ENCODE measurements at places on chromosomes 16 and 17.

GRCh38 chr17:40303009-40303657 is 5.8 kb upstream of the RARA start:
- H3K27me3 ChIP-seq, result no peaks in the 10 kb centered on the region
- H3K4me3 ChIP-seq, result no peak overlapping the region
- H3K27ac ChIP-seq, result no peak overlapping the region
- peaks cover 35% of the 10 kb centered on the region for H3K4me1 ChIP-seq
- DNase-seq, result peak; percentile 67
- peaks cover 24% of the 10 kb centered on the region for H3K36me3 ChIP-seq

DNA sequence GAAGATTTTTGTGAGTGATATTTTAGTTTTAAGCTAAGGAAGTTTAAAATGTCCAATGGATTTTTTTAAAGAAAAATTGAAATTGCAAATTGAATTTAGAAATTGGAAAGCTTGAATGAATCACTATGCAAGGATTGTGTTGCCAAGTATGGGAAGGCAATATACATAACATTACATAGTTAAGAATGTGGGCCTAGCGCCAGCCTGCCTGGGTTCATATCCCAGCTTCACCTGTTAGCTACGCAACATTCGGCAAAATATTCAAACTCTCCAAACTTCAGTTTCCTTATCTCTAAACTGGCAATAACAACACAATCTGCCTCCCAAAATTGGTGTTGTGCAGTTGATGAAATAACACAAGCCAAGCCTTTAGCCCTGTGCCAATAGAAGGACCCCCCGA is 50.4 kb upstream of the DNAH9 start:
- no peak overlapping the region for H3K4me3 ChIP-seq
- no peaks in the 10 kb centered on the region for H3K27me3 ChIP-seq
- DNase-seq, result no peak

- H3K4me3 ChIP-seq, result no peak overlapping the region
- no peaks in the 10 kb centered on the region for H3K27me3 ChIP-seq
- peak overlapping the region; percentile 40 for H3K27ac ChIP-seq
- peaks cover 35% of the 10 kb centered on the region for H3K36me3 ChIP-seq
- no peaks in the 10 kb centered on the region for H3K4me1 ChIP-seq
- DNase-seq, result no peak
These were observed 64.5 kb downstream of the NUP88 start for GRCh38 chr17:5354886-5355415.

GRCh38 chr17:72380737-72381136 is 259.9 kb downstream of the SOX9 start:
- H3K27me3 ChIP-seq, result no peaks in the 10 kb centered on the region
- no peak for DNase-seq
- no peaks in the 10 kb centered on the region for H3K36me3 ChIP-seq
- peaks cover 79% of the 10 kb centered on the region for H3K4me1 ChIP-seq
- no peak overlapping the region for H3K4me3 ChIP-seq

DNA sequence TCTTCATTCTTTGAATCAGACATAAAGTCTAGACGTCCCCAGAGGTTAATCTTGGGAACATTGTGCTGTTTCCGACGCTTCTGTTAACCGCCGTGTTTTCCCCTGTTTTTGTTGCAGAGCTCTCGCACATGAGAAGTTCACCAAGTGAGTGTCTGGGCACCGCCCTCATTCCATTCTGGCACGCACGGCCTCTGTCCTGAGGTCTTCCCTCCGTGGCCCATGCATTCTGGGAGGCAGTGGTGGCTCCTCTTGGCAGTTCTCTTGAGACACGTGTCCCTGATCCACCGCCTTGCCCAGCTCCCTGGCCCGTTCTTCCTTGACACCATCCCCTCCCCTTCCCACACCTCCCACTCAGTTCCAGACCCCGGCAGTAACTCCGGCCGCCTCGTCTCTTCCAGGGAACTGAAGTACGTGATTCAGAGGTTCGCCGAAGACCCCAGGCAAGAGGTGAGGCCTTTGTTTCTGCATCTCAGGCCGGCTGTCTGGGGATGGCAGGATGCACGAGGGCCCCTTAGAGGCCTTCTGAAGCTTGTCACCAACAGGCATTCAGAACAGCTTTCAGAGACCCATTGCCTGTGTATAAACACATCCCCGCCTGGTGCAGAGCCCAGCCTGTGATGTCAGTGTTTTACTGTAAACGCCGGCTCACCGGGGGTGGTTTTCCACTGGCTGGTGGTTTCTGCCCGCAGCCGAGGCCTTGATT is 85.9 kb upstream of the PLCG2 start:
- H3K4me1 ChIP-seq, result peaks cover 9% of the 10 kb centered on the region
- no peak overlapping the region for H3K4me3 ChIP-seq
- H3K27ac ChIP-seq, result no peak overlapping the region
- no peaks in the 10 kb centered on the region for H3K36me3 ChIP-seq

- H3K4me1 ChIP-seq, result no peaks in the 10 kb centered on the region
- no peaks in the 10 kb centered on the region for H3K36me3 ChIP-seq
- H3K27ac ChIP-seq, result no peak overlapping the region
These were observed 3.6 kb upstream of the FAM222B start for GRCh38 chr17:28846231-28846630.

DNA sequence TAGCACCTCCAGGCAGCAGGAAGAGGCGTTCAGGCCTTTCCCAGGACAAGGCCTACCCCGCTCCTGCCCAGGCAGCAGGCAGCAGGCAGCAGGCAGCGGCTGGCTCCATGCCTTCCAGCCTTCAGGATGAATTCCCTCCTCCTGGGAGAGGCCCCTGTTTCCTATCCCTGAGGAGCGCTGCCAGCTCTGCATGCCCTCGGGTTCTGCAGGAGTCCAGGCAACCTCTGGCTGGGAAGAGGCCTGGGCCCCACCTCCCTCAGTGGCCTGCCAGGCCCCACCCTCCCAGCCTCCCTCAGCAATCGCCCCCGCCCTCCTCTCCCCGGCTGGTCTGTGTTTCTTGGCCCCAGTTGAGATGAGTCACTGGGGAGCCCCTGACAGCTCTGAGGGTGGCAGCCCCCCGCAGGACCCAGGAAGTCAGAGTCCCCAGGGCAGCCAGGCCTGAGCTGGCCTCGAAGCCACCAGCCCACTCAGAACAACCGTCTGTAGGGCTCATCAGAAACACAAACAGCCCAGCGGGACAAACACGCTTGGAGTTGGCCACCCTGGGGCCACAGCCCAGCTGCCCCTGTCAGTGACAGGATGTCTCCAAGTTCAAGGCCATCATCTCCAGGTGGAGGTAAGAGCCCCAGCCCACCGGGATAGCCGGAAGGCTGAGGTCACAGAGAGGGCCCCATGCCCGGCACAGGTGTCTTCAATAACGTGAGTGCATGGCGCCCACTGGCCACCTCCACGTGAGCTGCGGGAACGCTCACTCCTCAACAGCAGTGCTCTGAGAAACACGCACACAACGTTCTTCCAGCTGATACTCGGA is 39.5 kb upstream of the CIBAR2 start:
- peak overlapping the region; percentile 25 for H3K27ac ChIP-seq
- DNase-seq, result peak; percentile 42
- H3K36me3 ChIP-seq, result no peaks in the 10 kb centered on the region
- H3K4me3 ChIP-seq, result no peak overlapping the region
